Smooth muscle cell of trachea (primary cell): ENCODE measurements at places on chromosomes 3 and 15. TPM values are rescaled to one million over a fixed set of nuclear protein-coding genes. Genes with fewer than 3 reads are reported as not detected.

Gene CSPG4
- total RNA-seq = 130 and 133 TPM in 2 replicates

Gene FBLN2
- total RNA-seq = 195 and 656 TPM in 2 replicates

Gene CACNA1D
- 0.33 and 0.87 TPM in 2 replicates for total RNA-seq

Gene OR5K1
- not detected in 2 replicates for total RNA-seq

Gene C2CD4B
- 0.15 TPM in 1 of 2 replicates, not detected in the other for total RNA-seq

Gene ANP32A
- 50.8 and 56.4 TPM in 2 replicates for total RNA-seq

Gene RLBP1
- not detected in 2 replicates for total RNA-seq

Gene CHAC1
- 9.3 and 16.9 TPM in 2 replicates for total RNA-seq

Gene COL8A1
- total RNA-seq = 45.4 and 72.6 TPM in 2 replicates

Gene SKOR1
- 0.15 and 0.17 TPM in 2 replicates for total RNA-seq

Gene TGM4
- not detected in 2 replicates for total RNA-seq

Gene SYNM
- 5.4 and 6.3 TPM in 2 replicates for total RNA-seq

Gene P3H2
- total RNA-seq = 13.9 and 14.1 TPM in 2 replicates

Gene EHHADH
- total RNA-seq = 6.3 and 9.2 TPM in 2 replicates

Gene PP2D1
- total RNA-seq = not detected in 2 replicates

Gene FBXW12
- 0.15 TPM in 1 of 2 replicates, not detected in the other for total RNA-seq

Gene CHL1
- 3.3 and 8.9 TPM in 2 replicates for total RNA-seq

Gene CD200
- total RNA-seq = not detected in 2 replicates

Gene CTXND1
- total RNA-seq = under 0.01 TPM in 1 of 2 replicates, not detected in the other

Gene RTP4
- total RNA-seq = 2.8 and 3.3 TPM in 2 replicates

Gene GPR156
- 0.44 and 0.50 TPM in 2 replicates for total RNA-seq

Gene DBR1
- 14.4 and 20.8 TPM in 2 replicates for total RNA-seq
